ENCODE measurements at places on chromosomes 2 and 18. TPM values are rescaled to one million over a fixed set of nuclear protein-coding genes. Genes with fewer than 3 reads are reported as not detected.

Gene FBLN7
- 3.7 TPM for total RNA-seq

Gene ITGA4
- total RNA-seq: 14.1 TPM

Gene KLHL29
- 21.6 TPM for total RNA-seq

Gene ACVR1C
- 0.44 TPM for total RNA-seq

Gene SERPINB4
- total RNA-seq: 0.60 TPM

Gene RESP18
- not detected for total RNA-seq

Gene SKOR2
- not detected for total RNA-seq

Gene SP5
- total RNA-seq: 0.32 TPM

Gene LBX2
- total RNA-seq: 1.2 TPM

Gene CCNYL1
- total RNA-seq: 11.3 TPM

Gene FAHD2A
- 34.7 TPM for total RNA-seq

Gene CFAP53
- total RNA-seq: 0.34 TPM

Gene NCK2
- 56.5 TPM for total RNA-seq

Gene DIS3L2
- total RNA-seq: 41.3 TPM

Gene PRKAG3
- 0.26 TPM for total RNA-seq

Gene CRYBA2
- total RNA-seq: not detected

Gene WNT10A
- total RNA-seq: 20.7 TPM

Data from suprapubic skin (tissue), 4 donors.